Hematopoietic multipotent progenitor cell treated with erythropoietin and hydrocortisone succinate and interleukin-3 and kit ligand, for 8 days (in vitro differentiated cells): ENCODE measurements at places on chromosomes 4 and X.

DNA sequence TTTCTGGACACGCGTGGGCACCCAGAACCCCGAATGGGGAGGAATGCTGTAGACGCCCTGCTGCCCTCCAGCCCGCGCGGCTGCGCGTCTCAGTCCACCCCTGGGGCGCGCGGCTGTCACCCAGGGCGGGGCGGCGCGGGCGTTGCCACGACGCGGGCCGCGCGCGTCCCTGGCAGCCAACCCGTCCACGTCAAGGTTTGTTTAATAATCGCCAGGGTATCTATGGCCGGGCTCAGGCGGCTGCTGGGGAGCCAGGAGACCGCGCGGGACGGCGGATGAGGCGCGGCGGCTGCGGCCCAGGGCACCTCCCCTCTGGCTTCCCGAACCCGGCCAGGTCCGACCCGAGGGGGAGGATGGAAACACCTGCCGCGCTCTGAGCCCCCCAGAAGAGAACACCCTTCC lies at the start of gene SPATA18:
SPATA18 (plus strand) TSS at position 92 of the 402 bp plus-strand sequence. CDS start 401 bp downstream, outside the sequence.
- no peak for DNase-seq

GRCh38 chrX:70436343-70436742 lies 8.3 kb upstream of the DLG3 start:
- peak; percentile 3 for DNase-seq

DNA sequence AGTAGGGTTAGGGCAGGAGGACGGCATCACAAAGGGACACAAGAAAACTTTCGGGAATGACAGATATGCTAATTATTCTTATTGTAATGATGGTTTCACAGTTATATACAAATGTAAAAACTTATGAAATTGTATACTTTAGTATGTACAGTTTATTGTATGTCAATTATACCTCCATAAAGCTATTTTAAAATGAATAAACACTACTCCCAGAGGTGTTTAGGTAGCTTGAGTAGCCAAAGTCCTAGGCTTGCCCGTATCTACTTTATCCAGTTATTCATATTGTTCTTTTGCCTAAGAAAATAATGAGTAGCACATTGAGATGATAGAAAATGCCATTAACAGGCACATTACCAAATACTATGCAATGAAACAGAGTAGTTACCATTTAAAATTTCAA lies 43.0 kb downstream of the RPS6KA6 start:
- DNase-seq, result no peak

DNA sequence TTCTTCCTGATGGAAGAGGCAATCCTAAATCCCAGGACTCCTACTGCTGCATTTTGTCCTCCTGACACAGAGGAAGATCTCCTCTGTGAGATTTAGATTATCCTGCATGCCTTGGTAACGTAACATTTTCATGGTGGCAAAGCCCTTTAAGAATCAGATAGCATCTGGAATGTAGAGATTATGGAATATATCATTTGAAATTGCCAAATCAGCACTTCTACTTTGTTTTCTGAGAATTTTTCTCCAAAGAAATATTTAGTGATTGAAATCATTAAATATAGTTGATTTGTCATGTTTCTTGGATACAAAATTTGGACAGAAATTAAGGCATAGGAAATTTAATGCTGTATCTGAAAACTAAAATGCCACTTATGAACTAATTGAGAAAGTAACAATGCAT lies 326.9 kb downstream of the EPHA5 start:
- DNase-seq, result no peak

DNA sequence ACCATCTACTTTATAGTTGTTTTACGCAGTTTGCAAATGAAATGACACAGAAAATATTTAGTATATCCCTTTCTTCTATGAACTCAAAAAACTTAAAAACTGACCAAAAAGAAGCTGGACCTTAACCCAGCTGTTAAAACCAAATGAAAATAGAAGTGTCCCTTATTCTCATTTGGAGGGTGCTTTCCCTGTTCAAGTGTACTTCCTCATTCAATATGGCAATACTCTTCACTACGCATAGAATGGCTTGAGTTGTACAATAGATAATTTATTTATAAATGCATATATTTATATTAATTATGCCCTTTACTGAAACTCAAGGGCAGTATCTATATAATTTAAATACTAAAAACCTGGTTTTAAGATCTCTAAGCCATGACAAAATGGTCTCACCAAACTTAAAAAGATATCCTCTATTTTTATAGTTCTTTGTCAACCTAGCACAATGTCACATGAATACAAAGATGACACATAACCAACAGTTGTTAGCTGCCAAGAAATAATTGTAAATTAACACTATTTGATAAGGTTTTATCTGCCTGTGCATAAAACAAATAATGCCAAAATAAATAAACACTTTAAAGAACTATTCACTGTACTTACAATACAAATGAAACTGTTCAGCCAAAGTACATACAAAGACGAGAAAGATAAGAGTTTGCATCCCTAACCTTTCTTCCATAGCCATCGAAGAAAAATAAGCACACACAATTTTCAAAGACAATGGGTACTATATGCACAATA lies 25.2 kb downstream of the YTHDC1 start:
- no peak for DNase-seq

DNA sequence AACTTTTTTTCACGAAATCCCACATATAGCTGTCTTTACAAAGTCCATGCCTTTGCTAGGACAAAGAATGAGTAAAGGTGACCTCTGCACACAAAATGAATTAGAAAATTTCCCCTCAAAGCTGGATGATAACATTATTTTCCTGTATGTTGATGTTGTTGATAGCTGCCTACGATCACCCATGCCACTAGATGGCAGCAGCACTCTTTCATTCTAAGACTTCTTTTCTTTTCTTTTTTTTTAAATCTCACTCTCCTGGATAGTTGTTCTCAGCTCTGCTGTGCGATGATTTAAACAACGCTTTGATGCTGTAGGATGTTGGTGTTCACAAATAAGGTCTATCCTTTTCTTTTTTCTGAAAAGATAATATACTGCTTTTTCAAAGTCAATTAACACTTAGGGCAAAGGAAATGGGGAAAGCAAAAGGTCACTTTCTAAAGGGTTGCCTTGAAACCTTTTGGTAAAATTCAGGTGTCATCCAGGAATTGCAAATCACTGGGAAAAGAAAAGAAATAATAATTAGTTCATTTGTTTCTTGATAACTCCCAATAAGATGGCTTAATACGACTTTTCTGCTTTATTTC lies 266.8 kb downstream of the C4orf33 start:
- peak; percentile 78 for DNase-seq

DNA sequence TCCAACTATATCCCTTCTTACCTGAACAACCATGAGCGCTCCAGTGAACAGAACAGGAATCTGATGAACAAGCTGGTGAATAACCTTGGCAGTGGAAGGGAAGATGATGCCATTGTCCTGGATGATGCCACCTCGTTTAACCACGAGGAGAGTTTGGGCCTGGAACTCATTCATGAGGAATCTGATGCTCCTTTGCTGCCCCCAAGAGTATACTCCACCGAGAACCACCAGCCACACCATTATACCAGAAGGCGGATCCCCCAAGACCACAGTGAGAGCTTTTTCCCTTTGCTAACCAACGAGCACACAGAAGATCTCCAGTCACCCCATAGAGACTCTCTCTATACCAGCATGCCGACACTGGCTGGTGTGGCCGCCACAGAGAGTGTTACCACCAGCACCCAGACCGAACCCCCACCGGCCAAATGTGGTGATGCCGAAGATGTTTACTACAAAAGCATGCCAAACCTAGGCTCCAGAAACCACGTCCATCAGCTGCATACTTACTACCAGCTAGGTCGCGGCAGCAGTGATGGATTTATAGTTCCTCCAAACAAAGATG lies 870.2 kb downstream of the ADGRL3 start:
- DNase-seq, result no peak

DNA sequence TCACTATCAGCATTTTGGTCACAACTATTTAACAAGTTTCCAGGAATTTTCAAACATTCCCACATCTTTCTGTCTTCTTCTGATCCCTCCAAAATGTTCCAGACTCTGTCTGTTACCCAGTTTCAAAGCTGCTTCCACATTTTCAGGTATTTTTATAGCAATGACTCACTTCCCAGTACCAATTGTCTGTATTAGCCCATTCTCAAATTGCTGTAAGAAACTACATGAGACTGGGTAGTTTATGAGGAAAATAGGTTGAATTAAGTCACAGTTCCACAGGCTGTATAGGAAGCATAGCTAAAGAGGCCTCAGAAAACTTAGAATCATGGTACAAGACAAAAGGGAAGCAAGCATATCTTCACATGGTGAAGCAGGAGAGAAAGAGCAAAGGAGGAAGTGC lies 475.0 kb upstream of the PCDH7 start:
- DNase-seq, result no peak

DNA sequence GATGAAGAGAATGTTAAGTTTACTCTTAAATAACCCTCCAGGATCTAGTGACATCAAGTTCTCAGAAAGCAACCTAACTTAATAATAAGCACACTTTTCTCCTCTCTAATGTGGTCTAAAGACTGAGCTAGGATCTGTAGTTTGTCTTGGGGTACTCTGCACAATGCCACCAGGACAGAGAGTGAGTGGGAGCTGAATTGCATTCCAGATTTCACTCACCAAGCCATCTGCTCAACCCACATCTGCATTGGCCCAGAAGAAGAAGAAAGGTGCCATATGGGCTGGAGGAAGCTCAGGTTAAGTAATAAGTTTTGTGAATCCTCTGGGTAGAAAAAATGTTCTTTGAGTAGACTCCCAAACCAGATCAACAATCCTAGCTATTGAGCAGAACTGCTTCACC lies 384.6 kb downstream of the PPP3CA start:
- no peak for DNase-seq

GRCh38 chr4:60780874-60781273 lies 419.3 kb upstream of the ADGRL3 start:
- no peak for DNase-seq

GRCh38 chr4:10584042-10584441 lies 100.5 kb downstream of the CLNK start:
- DNase-seq, result peak; percentile 2

GRCh38 chr4:114196606-114197005 lies 217.2 kb upstream of the ARSJ start:
- DNase-seq, result no peak

DNA sequence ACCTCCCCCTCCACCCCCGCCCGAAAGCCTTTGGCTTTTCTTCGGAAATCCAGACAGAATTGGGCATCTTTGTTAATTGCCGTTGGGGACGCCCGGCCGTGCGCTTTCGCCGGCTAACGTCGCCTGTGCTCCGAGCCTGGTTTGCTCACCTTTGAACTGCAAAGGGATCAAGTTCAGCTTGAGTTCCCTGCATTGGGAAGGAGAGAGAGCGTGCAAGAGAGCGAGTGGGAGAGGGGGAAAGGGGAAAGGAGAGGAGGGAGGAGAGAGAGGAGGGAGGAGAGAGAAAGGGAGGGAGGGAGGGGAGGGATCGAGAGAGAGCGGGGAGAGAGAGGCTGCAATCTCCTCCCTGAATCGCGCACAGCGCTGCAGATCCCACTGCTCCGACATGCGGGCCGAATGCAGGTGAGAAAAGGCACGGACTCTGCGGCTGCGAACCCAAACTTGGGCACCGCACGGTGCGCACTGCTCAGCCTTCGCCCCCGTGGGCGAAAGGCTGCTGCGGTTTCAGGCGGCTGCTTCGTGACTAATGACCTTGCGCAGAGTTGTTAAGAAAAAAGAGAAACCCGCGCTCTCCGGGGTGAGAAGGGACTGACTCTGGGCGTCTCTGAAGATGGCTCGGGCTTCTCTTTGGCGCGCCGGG lies at the start of gene PCDH7:
PCDH7 (plus strand) TSS at position 349 of the 640 bp plus-strand sequence. CDS start 1,054 bp downstream, outside the sequence.
- no peak for DNase-seq

DNA sequence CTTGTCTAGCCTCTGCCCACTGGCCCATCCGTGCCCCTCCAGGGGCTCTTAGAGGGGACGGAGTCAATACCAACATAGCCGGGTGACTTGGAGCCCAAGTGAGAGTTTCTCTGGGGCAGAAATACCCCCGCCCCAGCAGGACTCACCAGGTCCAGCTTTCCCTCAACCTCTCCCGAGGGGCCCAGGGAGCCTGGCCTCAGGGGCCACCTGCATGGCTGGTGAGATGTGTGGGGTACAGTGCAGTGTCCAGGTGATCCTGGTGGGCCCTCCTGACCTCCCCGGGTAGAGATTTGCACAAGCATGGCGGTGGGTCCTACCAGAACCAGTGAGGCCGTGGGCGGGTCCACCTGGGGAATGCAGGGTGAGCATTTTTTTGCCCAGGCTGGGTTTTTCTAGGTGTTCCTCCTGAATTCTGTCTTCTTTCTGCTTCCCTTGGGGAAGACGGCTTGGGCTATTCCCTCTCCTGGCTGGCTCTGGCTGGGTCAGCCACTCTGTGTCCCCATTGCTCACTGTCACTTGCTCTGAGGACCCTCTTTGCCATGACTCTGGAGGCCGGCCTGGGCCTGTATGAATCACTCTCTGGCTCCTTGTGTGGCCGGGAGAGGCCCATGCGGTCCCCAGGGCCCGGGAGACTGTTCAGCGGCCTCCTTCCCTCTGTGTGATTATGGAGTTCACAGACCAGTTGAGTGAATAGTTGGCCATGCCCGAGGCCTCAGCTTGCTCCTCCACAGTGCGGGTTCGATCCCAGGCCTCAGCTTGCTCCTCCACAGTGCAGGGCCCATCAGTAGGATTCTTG lies 71.0 kb upstream of the NKX1-1 start:
- no peak for DNase-seq

- no peak for DNase-seq
Observed at GRCh38 chr4:43709443-43709842, 739.2 kb downstream of the KCTD8 start.

GRCh38 chrX:139932073-139932900 lies 566 bp downstream of the ATP11C start:
- peak; percentile 57 for DNase-seq

- no peak for DNase-seq
Observed at GRCh38 chrX:72713130-72713529, 976 bp downstream of the PHKA1 start.

DNA sequence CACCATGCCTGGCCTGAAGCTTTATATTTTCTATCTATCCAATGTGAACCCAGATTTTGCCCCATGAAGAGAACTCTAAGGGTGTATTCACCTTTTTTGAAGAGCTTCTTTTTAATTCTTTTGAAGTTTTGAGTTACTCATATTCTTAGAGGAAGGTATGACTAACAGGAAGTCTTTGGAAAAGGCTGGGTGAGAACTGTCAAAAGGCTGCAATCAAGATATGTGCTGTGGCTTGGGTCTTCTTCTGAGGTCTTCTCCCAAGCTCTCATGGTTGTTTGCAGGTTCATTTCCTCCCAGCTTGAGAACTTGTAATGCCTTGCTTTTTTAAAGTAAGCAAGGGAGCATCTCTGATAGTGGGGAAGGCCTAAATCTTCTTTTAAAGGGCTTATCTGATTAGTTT lies 3.1 kb upstream of the C4orf17 start:
- DNase-seq, result no peak
